ENCODE measurements at places on chromosomes 1 and 21.

DNA sequence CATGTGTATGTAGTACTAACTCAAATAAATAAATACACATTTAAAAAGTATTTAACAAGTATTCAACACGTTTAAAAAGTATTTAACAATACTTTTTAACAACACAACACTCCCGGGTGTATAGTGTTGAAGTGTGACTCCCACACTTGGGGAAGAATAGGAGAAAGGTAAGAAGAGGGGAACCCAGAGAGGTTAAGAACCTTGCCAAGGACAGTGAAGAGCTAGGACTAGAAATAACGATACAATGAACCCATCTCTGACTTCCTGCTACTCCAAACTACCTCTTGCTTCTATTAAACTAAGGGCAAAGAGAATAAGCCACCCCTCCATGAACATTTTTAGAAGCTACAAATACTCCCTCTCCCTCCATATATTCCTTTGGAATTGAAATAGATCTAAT is 1.7 kb upstream of the GFI1 start:
- no peak for DNase-seq

- no peak for DNase-seq
These were observed 291.7 kb downstream of the PAPPA2 start for GRCh38 chr1:176754676-176755075.

- no peak for DNase-seq
These were observed 19.4 kb downstream of the BLZF1 start for GRCh38 chr1:169387399-169387798.

- no peak for DNase-seq
These were observed 143.7 kb downstream of the KCNT2 start for GRCh38 chr1:196464480-196464941.

GRCh38 chr1:43969416-43969745 is 429 bp upstream of the DPH2 start:
- no peak for DNase-seq

DNA sequence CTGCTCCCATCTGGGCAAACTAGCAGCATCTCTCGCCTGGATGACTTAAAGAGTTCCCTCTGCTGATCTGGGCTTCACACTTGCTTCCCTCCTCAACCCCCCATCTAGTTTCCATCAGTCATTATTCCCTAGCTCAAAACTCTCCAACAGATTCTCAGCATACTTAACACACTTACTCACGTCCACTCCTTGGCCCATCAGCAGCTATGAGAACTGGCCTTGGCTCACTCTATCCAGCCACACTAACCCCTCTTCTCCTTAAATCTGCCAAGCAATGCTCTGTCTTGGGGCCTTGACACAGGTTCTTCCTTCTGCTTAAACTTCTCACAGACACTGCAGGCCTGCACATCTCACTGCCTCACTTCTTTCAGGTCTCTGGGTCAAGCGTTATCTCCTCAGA is 41.6 kb downstream of the GNG12 start:
- DNase-seq, result no peak

DNA sequence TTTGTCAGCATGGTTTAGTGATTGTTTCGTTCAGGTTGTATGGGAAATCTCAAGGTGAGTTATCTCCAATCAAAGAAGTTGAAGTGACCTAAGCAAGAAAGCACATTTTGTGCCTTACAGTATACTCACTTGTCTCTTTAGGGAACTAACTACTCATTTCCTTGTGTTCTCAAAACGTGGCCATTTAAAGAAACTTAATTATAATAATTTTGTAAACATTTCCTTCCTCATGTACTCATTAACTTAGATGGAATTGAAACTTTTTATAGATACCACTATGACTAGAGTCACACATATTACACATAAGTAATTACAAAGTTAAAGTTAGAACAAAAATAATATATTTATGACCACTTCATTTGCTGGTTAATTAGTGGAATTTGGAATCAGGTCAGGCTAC is 552.6 kb downstream of the MRPL39 start:
- no peak for DNase-seq
